ENCODE measurements at places on chromosomes 2 and 18. TPM values are rescaled to one million over a fixed set of nuclear protein-coding genes. Genes with fewer than 3 reads are reported as not detected.

DNA sequence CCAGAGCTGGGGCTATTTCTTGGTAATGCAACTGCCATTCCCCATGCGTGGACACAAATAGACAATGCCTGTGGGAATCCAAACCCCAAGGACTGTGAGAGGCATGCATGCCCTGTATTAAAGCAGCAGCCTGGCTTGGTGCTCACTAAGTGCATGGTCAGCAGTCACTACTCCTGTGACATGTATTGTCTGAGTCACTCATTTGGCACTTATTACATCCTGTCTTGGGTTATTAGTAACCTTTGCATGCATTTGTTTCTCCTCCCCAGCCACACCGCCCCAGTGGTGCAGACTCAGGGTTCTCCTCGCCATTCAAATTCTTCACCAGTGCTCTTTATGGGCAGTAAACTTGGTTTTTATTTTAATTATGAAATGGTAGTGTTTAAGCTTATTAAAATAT lies 30.2 kb downstream of the PRKCE start:
- H3K27me3 ChIP-seq = no peaks in the 10 kb centered on the region
- DNase-seq = no peak
- H3K27ac ChIP-seq = no peak overlapping the region
- H3K36me3 ChIP-seq = no peaks in the 10 kb centered on the region
- H3K4me1 ChIP-seq = no peaks in the 10 kb centered on the region

GRCh38 chr2:197453914-197454398 lies 604 bp downstream of the COQ10B start:
- no peaks in the 10 kb centered on the region for H3K27me3 ChIP-seq
- H3K36me3 ChIP-seq = peaks cover 12% of the 10 kb centered on the region
- H3K4me3 ChIP-seq = peak overlapping the region; percentile 86
- H3K4me1 ChIP-seq = peaks cover 43% of the 10 kb centered on the region

- peaks cover 21% of the 10 kb centered on the region for H3K4me1 ChIP-seq
- no peak overlapping the region for H3K4me3 ChIP-seq
- DNase-seq = no peak
- H3K27me3 ChIP-seq = peaks cover 6% of the 10 kb centered on the region
- H3K36me3 ChIP-seq = peaks cover 1% of the 10 kb centered on the region
Measured at GRCh38 chr2:12536976-12537375, 179.8 kb upstream of the TRIB2 start.

- H3K27ac ChIP-seq = no peak overlapping the region
- H3K27me3 ChIP-seq = no peaks in the 10 kb centered on the region
- no peak overlapping the region for H3K4me3 ChIP-seq
- H3K36me3 ChIP-seq = no peaks in the 10 kb centered on the region
- H3K4me1 ChIP-seq = no peaks in the 10 kb centered on the region
- no peak for DNase-seq
Measured at GRCh38 chr2:154195644-154196195, 324.0 kb downstream of the GALNT13 start.

- no peak for DNase-seq
- no peak overlapping the region for H3K4me3 ChIP-seq
- H3K36me3 ChIP-seq = no peaks in the 10 kb centered on the region
- peaks cover 14% of the 10 kb centered on the region for H3K4me1 ChIP-seq
- peaks cover 24% of the 10 kb centered on the region for H3K27me3 ChIP-seq
Measured at GRCh38 chr18:36185157-36185556, 2.1 kb upstream of the MOCOS start.

GRCh38 chr2:7027411-7027810 lies 110.2 kb downstream of the RNF144A start:
- DNase-seq = no peak
- H3K4me3 ChIP-seq = no peak overlapping the region
- H3K4me1 ChIP-seq = peaks cover 30% of the 10 kb centered on the region
- peaks cover 65% of the 10 kb centered on the region for H3K36me3 ChIP-seq
- H3K27ac ChIP-seq = peak overlapping the region; percentile 27

DNA sequence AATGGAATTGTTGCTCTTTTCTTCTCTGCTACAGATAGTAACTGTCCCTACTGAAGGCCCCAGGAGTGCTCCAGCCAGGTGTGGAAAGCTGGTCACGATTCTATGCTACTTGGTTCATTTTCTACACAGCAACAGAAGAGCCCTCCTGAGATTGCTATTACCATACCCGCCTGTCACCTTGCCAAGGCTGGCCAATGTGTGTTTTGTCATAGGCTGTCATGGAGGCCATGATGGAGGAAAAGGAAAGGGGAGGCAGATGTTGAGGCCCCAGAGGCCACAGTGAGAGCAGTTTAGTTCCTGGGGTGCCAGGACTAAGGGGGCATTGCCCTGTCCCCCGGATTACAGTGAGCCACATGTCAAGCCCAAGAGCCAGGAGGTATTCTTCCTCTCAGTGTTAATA lies 952 bp downstream of the ELMOD3 start:
- peaks cover 46% of the 10 kb centered on the region for H3K4me1 ChIP-seq
- DNase-seq = no peak
- peaks cover 26% of the 10 kb centered on the region for H3K36me3 ChIP-seq
- H3K4me3 ChIP-seq = peak overlapping the region; percentile 96
- H3K27ac ChIP-seq = peak overlapping the region; percentile 96
- no peaks in the 10 kb centered on the region for H3K27me3 ChIP-seq

DNA sequence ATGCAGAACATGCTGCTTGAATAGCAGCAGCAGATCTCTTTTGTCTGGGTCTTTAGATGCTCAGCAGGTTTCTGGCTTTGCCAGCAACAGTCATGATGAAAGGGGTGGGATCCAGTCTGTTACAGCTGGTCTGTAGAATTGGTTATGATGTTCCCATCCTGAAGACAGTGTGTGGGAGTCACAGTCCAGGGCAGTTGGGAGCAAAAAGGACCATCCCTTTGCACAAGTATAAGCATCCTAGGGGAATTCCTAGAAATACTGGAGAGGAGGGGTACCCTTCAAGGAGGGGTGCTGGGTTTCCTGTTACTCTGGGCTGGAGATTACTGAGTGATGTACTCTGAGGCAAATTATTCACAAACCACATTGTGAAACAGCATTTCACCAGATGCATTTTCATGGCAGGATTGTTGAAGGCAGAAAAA lies 119.9 kb upstream of the RND3 start:
- no peak overlapping the region for H3K27ac ChIP-seq
- H3K4me3 ChIP-seq = no peak overlapping the region
- no peaks in the 10 kb centered on the region for H3K36me3 ChIP-seq
- H3K4me1 ChIP-seq = no peaks in the 10 kb centered on the region
- no peaks in the 10 kb centered on the region for H3K27me3 ChIP-seq

- H3K36me3 ChIP-seq = peaks cover 8% of the 10 kb centered on the region
- no peak overlapping the region for H3K27ac ChIP-seq
- H3K4me1 ChIP-seq = no peaks in the 10 kb centered on the region
- H3K4me3 ChIP-seq = no peak overlapping the region
- no peaks in the 10 kb centered on the region for H3K27me3 ChIP-seq
Measured at GRCh38 chr2:32773448-32773808, 145.6 kb downstream of the TTC27 start.

GRCh38 chr2:238287737-238288649 lies at the start of gene PER2:
TSS of gene PER2 (minus strand) at chr2:238288610. CDS start at chr2:238277936, 10,674 bp downstream.
- peaks cover 29% of the 10 kb centered on the region for H3K4me1 ChIP-seq
- H3K4me3 ChIP-seq = peak within 1 kb of the TSS; percentile 88
- H3K27me3 ChIP-seq = no peaks in the 10 kb centered on the region
- no peaks in the 10 kb centered on the region for H3K36me3 ChIP-seq
- peak within 1 kb of the TSS; percentile 96 for H3K27ac ChIP-seq

- H3K27me3 ChIP-seq = no peaks in the 10 kb centered on the region
- no peak for DNase-seq
- no peak overlapping the region for H3K27ac ChIP-seq
- H3K4me3 ChIP-seq = no peak overlapping the region
- no peaks in the 10 kb centered on the region for H3K4me1 ChIP-seq
- no peaks in the 10 kb centered on the region for H3K36me3 ChIP-seq
Measured at GRCh38 chr2:76870011-76870410, 652.2 kb downstream of the LRRTM4 start.

DNA sequence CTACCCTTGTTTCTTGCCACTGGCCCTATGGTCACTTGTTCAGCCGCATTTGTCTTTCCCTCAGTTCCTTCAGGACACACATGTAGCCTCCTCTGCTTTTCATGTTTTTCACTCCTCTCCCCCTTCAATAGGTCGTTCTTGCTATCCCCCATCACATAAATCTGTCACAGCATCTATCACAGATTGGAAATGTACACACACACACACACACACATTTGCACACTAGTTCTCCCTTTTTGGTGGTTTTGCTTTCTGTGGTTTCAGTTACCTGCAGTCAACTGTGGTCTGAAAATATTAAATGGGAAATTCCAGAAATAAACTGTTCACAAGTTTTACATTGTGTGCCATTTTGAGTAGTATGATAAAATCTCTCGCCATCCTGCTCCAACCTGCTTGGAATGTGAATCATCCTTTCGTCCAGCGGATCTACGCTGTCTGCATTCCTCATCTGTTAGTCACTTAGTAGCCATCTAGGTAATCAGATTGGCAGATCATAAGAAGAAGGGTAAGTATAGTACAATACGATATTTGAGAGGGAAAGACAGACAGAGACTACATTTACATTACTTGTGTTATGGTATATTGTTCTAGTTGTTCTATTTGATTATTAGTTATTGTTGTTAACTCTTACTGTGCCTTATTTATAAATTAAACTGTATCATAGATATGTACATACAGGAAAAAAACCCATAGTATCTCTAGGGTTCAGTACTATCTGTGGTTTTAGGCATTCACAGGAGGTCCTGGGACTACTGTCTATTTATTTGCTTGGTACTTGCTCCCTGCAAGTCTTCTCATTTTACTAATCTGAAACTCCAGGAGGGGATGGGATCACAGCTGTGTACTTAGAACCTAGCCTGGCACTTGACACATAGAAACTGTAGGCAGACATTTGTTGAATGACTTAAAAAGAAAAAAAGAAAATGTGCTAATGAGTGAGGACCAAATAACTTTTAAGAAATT lies 86.1 kb upstream of the PNPT1 start:
- peaks cover 7% of the 10 kb centered on the region for H3K27me3 ChIP-seq
- H3K27ac ChIP-seq = no peak overlapping the region
- H3K4me1 ChIP-seq = no peaks in the 10 kb centered on the region
- DNase-seq = no peak
- no peak overlapping the region for H3K4me3 ChIP-seq

- no peak overlapping the region for H3K4me3 ChIP-seq
- H3K4me1 ChIP-seq = no peaks in the 10 kb centered on the region
- no peaks in the 10 kb centered on the region for H3K36me3 ChIP-seq
- peaks cover 5% of the 10 kb centered on the region for H3K27me3 ChIP-seq
- no peak for DNase-seq
- H3K27ac ChIP-seq = no peak overlapping the region
Measured at GRCh38 chr2:219878516-219878915, 251.1 kb downstream of the SLC4A3 start.

DNA sequence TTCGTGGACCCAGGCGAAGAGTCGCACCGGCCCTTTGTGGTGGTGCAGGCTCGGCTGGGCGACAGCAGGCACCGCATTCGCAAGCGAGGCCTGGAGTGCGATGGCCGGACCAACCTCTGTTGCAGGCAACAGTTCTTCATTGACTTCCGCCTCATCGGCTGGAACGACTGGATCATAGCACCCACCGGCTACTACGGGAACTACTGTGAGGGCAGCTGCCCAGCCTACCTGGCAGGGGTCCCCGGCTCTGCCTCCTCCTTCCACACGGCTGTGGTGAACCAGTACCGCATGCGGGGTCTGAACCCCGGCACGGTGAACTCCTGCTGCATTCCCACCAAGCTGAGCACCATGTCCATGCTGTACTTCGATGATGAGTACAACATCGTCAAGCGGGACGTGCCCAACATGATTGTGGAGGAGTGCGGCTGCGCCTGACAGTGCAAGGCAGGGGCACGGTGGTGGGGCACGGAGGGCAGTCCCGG lies 3.5 kb downstream of the INHBB start:
- H3K4me1 ChIP-seq = peaks cover 11% of the 10 kb centered on the region
- peaks cover 43% of the 10 kb centered on the region for H3K27me3 ChIP-seq
- no peak overlapping the region for H3K4me3 ChIP-seq
- no peaks in the 10 kb centered on the region for H3K36me3 ChIP-seq

Gene RNU2-63P
- total RNA-seq = 1.9 TPM

Gene CDC42EP3
- total RNA-seq = 28.2 TPM

Gene SP5
- not detected for total RNA-seq

Gene MAPK4
- total RNA-seq = not detected

Gene INHBB
- total RNA-seq = not detected

Gene DES
- not detected for total RNA-seq
